ENCODE measurements at places on chromosomes 7 and 10.

DNA sequence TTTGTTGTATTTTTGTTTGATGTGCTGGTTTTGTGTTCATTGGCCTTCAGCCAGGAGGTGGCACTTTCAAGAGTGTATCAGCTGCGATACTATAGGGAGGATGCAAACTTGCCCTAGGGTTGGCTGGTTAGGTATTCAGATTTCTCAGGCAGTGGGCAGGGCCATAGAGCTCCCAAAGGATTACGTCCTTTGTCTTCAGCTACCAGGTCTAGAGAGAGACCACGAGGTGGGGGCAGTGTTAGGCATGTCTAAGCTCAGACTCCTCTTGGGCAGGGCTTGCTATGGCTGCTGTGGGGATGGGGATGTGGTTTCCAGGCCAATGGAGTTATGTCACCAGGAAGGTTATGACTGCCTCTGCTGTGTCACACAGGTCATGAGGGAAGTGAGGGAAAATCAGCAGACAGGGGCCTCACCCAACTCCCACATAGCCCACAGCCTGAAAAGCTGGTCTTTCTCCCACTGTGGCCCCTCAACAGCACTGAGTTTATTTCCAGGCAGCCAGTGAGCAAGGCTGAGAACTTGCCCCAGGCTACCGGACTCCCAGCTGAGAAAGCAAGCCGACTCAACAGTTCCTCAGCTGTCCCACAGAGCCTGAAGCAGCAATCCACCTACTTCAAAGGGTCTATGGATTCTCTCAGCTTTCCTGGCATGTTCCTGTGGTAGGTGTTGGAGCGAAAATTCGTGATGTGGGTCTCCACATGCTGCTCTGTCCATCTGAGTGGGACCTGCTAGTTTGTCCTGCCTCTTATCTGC, 227.4 kb upstream of the COBL start:
- no peak for DNase-seq
- no peaks in the 10 kb centered on the region for H3K4me1 ChIP-seq
- no peak overlapping the region for H3K27ac ChIP-seq
- no peak overlapping the region for H3K4me3 ChIP-seq
- no peaks in the 10 kb centered on the region for H3K36me3 ChIP-seq

DNA sequence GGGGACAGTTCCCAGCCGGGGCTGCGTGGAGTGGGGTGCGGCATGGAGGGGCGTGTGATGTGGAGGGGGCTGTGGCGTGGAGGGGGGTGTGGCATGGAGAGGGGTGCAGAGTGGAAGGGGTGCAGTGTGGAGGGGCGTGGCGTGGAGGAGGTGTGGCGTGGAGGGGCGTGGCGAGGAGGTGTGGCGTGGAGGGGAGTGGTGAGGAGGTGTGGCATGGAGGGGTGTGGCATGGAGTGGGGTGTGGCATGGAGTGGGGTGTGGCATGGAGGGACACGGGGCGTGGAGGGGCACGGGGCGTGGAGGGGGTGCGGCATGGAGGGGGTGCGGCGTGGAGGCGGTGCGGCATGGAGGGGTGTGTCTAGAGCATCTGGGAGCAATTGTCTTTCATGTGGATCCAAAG, 33.6 kb downstream of the NKX6-2 start:
- H3K4me3 ChIP-seq, result no peak overlapping the region
- no peaks in the 10 kb centered on the region for H3K27me3 ChIP-seq
- peaks cover 19% of the 10 kb centered on the region for H3K36me3 ChIP-seq
- no peaks in the 10 kb centered on the region for H3K4me1 ChIP-seq

- peak overlapping the region; percentile 94 for H3K4me3 ChIP-seq
- peak overlapping the region; percentile 90 for H3K27ac ChIP-seq
- no peak for DNase-seq
- H3K36me3 ChIP-seq, result peaks cover 1% of the 10 kb centered on the region
- peaks cover 52% of the 10 kb centered on the region for H3K4me1 ChIP-seq
- H3K27me3 ChIP-seq, result peaks cover 44% of the 10 kb centered on the region
Observed at GRCh38 chr7:148987751-148988512, 40.4 kb downstream of the PDIA4 start.

- no peaks in the 10 kb centered on the region for H3K4me1 ChIP-seq
- no peak for DNase-seq
- no peak overlapping the region for H3K4me3 ChIP-seq
- H3K27ac ChIP-seq, result no peak overlapping the region
- H3K36me3 ChIP-seq, result peaks cover 10% of the 10 kb centered on the region
- H3K27me3 ChIP-seq, result peaks cover 16% of the 10 kb centered on the region
Observed at GRCh38 chr10:122830273-122830964, 15.2 kb downstream of the CUZD1 start.

DNA sequence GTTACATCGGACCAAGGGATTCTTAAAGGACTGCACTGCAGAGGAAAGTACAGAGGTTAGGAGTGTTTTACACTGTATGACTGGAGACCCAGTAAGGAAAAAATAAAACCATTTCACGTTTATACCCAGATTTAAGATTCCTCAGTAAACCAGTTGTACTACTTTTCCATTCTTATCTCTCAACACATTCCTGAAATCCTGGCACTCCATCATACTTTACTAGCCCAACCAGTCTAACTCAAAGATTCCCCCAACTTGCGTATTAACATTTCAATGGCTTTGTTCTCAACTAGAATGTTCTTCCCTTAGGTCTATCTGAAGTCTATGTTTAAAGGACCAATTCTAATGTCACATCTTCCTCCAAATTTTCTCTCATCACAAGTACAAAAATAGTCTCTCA, 8.0 kb downstream of the CCDC186 start:
- peaks cover 55% of the 10 kb centered on the region for H3K36me3 ChIP-seq
- DNase-seq, result no peak
- H3K27me3 ChIP-seq, result no peaks in the 10 kb centered on the region
- no peak overlapping the region for H3K27ac ChIP-seq
- H3K4me3 ChIP-seq, result no peak overlapping the region

- no peak overlapping the region for H3K4me3 ChIP-seq
- no peaks in the 10 kb centered on the region for H3K4me1 ChIP-seq
- H3K27ac ChIP-seq, result no peak overlapping the region
- H3K36me3 ChIP-seq, result no peaks in the 10 kb centered on the region
Observed at GRCh38 chr10:133100706-133101415, 13.1 kb downstream of the ADGRA1 start.

DNA sequence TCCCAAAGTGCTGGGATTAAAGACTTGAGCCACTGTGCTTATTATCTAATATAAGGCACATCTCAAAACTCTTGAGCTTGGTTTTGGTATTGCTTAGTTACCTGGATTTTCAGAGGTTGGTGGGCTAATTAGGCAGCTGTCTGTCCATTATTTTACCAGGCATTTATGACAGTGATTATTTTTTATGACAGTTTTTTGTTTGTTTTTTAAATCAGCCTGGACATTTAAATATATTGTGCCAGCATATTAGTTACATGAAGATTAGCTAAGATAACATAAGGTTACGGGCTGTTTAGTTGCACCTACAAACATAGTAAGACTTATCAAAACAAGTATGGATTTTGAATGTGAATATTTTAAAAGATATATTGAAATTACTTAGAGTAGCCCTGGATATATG, 2.6 kb upstream of the ZRANB1 start:
- H3K36me3 ChIP-seq, result peaks cover 6% of the 10 kb centered on the region
- no peak overlapping the region for H3K27ac ChIP-seq
- peaks cover 13% of the 10 kb centered on the region for H3K4me1 ChIP-seq

- H3K4me3 ChIP-seq, result peak overlapping the region; percentile 85
- H3K36me3 ChIP-seq, result peaks cover 14% of the 10 kb centered on the region
- peaks cover 13% of the 10 kb centered on the region for H3K27me3 ChIP-seq
- peaks cover 37% of the 10 kb centered on the region for H3K4me1 ChIP-seq
Observed at GRCh38 chr10:114822444-114823076, 980 bp downstream of the FHIP2A start.

DNA sequence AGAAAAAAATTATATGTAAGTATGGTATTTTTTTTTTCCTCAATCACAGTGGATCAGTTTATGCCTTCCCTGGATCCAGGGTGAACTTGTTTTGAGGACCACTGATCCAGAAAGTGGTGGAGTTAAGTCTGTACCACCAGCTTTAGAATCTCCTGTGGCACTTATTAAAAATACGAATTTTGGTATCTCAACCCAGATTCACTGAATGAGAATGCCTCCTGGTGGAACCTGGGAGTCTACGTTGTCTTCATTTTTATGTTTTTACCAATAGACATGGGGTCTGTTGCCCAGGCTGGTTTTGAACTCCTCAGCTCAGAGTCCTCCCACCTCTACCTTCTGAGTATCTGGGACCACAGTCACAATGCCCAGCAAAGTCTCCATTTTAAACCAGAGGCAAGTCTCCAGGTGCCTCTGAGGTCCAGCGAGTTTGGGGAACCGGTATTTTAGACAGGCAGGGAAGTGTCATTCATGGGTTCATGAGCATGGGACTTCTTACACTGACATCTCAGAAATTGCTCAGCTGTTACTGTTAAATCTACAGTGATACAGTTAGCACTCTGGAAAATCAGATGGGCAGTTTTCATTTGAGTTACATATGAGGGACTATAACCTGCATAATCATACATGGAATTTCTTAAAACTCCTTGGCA, 200.9 kb downstream of the AUTS2 start:
- no peaks in the 10 kb centered on the region for H3K36me3 ChIP-seq
- no peaks in the 10 kb centered on the region for H3K4me1 ChIP-seq
- no peaks in the 10 kb centered on the region for H3K27me3 ChIP-seq
- DNase-seq, result no peak

- H3K27ac ChIP-seq, result no peak overlapping the region
- peaks cover 2% of the 10 kb centered on the region for H3K4me1 ChIP-seq
- no peaks in the 10 kb centered on the region for H3K27me3 ChIP-seq
- H3K36me3 ChIP-seq, result peaks cover 5% of the 10 kb centered on the region
Observed at GRCh38 chr7:7695111-7695817, 23.1 kb downstream of the RPA3 start.

- no peak overlapping the region for H3K27ac ChIP-seq
- no peaks in the 10 kb centered on the region for H3K4me1 ChIP-seq
- H3K27me3 ChIP-seq, result no peaks in the 10 kb centered on the region
- no peak overlapping the region for H3K4me3 ChIP-seq
- DNase-seq, result no peak
Observed at GRCh38 chr7:87704590-87704989, 76.4 kb downstream of the RUNDC3B start.

DNA sequence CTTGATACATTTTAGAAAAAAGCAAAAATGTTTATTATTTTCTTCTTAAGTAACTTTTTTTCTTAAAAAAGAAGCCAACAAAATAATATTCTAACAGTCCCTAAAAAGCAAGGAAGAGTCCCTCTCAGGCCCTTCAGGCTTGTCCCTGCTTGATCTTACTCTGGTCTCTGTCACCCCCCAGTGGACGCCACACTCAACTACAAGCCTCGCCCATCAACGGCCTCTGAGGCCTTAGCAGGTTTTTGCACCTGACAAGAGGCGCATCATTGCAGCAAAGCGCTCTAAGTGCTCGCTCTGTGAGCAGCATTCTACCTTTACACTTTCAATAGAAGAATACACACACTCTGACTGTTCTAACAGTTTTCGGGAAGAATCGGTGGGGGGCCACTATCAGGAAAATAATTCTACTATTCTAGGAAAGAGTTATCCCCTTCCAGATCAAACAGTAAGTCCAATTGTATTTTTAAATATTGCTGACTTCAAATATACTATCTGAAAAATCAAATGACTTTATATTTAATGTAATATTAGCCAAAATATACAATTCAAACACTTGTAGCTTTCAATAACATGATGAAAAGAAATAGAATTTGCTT, 139.2 kb downstream of the USP6NL start:
- no peaks in the 10 kb centered on the region for H3K36me3 ChIP-seq
- peak; percentile 81 for DNase-seq
- no peaks in the 10 kb centered on the region for H3K4me1 ChIP-seq
- no peaks in the 10 kb centered on the region for H3K27me3 ChIP-seq
- H3K27ac ChIP-seq, result no peak overlapping the region

DNA sequence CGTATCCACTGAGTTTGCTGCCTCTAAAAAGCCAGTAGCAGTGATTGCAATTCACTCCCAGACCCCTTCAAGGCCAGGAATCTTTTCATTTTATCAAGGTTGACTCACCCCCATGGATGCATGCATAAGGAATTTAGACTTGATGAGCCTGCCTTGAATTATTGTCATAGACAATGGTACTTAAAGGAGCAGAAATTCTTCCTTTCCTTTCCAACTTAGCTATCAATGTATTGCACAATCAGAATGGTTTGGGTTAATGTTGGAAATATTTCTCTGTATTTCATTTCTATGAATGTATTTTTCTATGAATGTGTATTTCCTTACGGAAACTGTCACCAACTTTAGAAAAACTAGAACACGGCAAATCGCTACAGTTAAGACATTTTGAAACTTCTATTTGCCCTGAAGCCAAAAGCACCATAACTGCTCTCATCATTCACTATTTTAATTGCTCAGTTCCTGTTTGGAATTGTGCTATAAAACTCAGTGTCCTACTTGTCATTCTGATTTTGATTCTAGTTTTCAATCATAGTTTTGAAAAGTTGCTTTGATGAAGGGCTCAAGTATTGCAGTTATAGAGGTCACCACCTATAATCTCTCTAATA, 355.7 kb upstream of the AKR1E2 start:
- peaks cover 16% of the 10 kb centered on the region for H3K4me1 ChIP-seq
- H3K27me3 ChIP-seq, result peaks cover 29% of the 10 kb centered on the region
- no peak overlapping the region for H3K4me3 ChIP-seq
- H3K27ac ChIP-seq, result no peak overlapping the region
- DNase-seq, result no peak
- no peaks in the 10 kb centered on the region for H3K36me3 ChIP-seq

DNA sequence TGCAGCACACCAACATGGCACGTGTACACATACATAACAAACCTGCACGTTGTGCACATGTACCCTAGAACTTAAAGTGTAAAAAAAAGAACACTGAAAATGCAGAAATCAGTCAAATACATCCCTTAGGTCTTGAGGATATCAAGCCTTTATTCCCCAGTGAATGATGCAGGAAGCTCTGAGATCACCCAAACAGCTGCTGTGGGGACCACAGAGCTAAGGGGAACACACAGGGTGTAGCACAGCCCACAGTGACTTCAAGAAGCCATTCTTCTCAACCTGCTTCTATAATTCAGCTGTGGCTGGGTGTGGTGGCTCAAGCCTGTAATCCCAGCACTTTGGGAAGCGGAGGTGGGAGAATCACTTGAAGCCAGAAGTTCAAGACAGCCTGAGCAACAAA, 314.9 kb downstream of the CALN1 start:
- H3K27ac ChIP-seq, result no peak overlapping the region
- no peak for DNase-seq
- no peaks in the 10 kb centered on the region for H3K36me3 ChIP-seq
- no peaks in the 10 kb centered on the region for H3K4me1 ChIP-seq
- H3K27me3 ChIP-seq, result no peaks in the 10 kb centered on the region

GRCh38 chr7:120843109-120843508, 14.8 kb downstream of the TSPAN12 start:
- H3K4me1 ChIP-seq, result no peaks in the 10 kb centered on the region
- H3K27me3 ChIP-seq, result no peaks in the 10 kb centered on the region

DNA sequence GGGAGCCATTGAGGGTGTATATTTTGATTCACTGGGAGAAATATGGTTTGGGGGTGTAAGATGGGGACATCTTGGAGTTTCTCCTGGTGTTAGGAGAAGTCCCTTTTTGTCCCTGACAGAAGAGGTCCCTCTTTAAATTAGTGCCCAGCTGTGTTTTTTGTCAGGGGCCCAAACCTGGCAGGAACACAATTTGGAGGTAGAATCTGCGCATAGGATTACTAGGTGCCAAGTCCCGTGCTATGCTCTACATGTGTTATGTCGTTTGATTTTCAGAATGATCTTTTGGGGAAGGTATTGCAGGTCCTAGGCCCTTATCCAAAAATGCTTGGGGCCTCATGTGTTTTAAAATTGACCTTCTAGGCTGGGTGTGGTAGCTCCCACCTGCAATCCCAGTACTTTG, 36.8 kb upstream of the HABP2 start:
- no peaks in the 10 kb centered on the region for H3K36me3 ChIP-seq
- no peaks in the 10 kb centered on the region for H3K27me3 ChIP-seq
- DNase-seq, result no peak
- no peaks in the 10 kb centered on the region for H3K4me1 ChIP-seq
- no peak overlapping the region for H3K4me3 ChIP-seq
